ENCODE measurements at places on chromosomes 12 and 14.

DNA sequence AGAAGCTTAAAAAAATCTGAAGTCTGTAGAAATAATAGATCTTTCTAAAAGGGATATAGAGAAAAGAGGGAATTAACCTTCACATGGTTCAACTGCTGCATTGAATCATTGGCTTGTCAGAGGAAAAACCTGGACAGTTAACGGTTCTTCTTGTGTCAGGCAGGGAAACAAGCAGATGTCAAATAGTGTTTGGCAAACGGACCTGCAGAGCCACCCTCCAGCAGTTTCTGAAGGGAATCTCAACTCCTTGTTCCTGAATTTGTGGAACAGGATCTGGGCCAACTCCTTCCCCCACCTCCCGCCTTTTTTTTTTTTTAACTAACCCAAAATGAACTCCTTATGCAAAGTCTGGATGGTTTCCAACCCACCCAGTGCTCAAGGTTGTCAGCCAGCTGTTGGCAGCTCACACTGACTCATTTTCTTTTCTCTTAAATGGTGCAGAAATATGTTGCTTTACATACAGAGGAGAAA is 187.3 kb downstream of the CAND1 start:
- no peak for DNase-seq

DNA sequence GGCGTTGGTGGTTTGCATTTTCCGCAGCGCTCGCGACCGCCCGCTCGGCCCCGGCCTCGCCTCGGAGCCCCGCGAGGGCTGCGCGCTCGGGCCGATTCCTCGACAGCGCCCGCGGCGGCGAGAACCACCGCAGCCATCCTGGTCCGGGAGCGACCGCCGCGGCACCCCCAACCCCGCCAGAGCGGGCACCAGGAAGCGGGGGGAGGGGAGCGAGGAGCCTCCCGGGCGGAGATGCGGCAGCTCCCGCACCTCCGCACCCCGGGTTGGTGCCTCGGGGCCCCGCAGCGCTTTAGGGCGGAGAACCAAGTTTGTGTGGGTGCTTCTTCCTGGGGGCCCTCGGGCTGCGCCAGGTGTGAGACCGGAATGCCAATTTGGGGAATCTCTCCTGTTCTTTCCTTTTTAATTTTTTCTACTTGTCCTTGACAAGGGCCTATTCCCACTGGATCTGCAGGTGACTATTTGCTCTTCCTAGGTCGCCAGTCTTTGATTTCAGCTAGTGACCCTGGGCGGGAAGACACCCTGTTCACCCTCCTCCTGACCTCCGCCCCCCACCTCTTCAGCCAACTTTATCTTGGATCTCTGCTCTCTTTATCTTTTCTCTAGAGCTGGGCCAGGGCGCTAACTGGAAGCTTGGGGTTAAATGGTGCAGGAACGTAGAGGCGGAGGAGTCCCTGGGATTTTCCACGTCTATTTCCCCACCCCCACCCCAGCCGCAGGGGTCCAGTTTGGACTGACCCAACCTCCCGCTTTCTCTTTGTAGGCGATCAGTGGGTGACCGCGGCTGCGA is at the start of gene SOCS2:
SOCS2 (plus strand) TSS at position 751 of the 787 bp plus-strand sequence. CDS start 223 bp downstream, outside the sequence.
- DNase-seq = peak; percentile 62

DNA sequence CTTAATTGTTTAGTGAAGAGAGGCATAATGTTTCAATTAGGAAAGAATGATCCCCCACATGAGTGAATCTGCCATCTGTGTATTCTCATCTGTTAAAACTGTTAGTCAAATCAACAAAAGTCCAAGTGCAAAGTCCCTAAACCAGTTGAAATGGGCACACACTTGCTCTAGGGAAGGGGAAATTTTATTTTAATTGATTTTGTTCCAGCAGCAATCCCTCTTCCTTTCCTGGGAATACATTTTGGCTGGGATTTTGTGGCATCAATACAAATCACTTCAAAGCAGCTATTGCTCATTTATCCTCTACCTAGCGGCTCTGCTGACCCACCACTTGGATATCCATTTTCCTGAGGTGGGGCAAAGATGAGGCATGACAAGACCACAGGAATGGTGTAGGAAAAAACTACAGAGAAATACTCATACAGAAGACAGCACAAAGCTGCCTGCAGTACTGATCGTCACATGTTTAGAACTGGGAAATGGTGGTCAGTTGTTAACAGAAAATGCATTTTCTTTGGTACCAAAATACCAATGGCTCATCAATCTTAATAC is 9.8 kb upstream of the SSTR1 start:
- DNase-seq = peak; percentile 24

DNA sequence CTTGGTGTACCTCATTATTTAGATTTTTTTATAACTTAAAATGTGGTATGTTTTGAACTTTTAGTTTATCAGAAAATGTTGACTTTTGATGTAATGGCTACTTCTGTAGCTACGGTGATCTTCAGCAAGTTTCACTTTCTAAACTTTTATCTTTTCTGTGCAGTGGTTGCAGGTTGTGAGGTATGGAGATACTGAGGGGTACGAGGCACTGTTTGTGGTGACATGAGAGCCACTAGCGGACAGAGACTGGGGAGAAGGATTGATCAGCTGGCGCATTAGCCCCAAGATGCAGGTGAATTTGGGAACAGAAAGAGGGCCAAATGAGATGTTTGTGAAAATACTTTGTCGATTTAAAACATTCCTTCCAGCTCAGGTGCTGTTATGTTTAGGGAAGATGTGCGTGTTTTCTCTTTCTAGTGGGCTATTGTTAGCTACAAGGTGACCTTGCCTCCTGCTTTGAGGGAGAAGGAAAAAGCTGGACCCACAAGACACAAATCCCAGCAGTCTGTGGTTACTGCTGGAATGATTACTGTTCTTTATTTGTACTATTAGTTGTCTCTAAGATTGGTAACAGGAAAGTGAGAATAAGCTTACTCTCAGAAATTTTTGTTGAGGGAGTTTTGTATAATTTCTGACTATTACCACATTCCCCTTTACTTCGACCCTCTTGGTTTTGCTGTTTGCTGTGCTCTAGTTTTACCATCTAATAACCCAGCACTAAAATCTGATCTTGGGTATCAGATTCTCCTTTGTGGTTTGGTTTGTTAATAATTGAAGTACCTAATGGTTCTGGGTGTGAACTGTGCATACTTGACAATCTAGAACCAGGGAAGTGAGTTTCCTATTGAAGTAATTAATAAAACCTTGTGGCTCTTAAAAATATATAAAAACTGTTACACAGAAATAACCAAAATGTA is 61.7 kb downstream of the FBXO34 start:
- DNase-seq = no peak

GRCh38 chr12:93168751-93169150 is 209.0 kb upstream of the NUDT4 start:
- DNase-seq = no peak

GRCh38 chr12:82434392-82434911 is 76.1 kb downstream of the METTL25 start:
- DNase-seq = no peak

DNA sequence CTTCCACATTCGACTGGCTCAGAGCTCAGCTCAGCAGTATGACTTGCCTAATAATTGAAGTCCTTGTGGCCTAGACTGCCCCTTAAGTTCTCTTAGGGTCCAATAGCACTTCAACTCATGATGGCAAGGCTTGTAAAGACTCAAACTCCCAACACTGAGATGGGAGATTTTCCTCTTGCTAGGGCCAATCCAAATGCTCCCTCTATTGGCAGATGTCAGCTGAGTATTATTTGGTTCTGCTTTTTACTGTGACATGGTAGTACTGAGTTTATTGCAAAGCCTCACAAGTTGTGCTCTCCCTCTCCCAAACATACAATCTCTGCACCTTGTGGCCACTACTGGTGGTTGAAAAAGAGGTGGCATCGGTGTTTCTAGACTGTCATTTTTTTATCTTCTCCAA is 164.2 kb downstream of the ALG10 start:
- no peak for DNase-seq

DNA sequence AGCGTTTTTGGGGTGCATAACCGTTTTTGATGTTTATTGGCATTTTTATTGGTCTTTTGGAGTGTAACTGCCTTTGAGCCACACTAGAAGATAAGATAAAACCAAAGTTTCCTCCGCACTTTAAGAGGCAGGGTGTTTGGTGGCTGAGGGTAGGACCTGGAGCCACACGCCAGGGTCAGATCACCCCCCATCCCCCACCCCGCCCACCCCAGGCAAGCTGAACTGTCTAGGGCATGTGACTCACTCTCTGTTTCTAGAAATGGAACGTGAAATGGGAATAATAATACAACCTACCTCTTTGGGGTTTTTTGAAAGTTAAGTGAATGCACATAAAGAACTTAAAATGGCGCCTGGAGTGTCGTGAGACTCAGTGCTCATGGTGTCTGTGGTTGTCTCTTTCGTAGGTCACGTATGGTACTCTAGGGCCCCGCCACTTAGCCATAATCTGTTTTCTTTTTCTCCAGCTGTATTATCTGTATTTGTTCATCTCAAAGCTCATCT is 56.0 kb downstream of the PPP2R5C start:
- DNase-seq = no peak

DNA sequence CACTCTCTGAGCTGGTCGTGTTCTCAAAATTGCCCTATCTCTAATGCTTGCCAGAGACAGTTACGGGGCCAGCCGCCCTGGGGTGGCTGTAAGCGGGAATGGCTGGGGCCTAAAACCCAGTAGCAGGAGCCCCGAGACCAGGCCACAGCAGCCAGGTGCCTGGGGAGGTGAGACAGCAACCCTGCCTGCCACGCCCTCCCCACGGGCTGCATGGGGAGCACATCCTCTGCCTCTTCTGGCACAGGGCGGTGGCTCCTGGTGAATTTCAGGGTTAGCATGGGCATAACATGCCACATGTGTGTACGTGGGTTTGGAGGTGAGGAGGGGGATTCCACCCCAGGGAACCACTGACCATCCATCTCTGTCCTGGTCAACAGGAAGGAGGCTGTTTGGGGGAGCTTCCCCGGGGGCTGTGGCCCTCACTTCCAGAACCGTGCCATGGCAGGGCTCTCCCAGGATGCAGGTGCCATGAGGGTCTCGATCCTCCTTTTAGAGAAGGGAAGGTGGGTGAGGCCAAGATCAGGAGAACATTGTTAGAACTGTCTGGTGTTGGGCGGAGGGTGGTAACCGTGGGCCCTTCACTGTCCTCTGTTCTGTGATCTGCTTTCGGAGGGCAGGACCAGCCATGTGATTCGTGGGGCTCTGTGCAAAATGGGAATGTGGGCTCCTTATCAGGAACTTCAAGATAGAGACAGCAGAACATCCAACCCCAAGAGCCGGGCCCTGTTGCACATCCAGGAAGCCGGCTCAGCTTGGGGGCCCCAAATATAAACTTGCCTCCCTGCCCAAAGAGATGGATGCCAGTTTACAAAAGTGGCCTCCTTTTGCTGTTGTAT is 312.2 kb upstream of the DIO3 start:
- DNase-seq = no peak

DNA sequence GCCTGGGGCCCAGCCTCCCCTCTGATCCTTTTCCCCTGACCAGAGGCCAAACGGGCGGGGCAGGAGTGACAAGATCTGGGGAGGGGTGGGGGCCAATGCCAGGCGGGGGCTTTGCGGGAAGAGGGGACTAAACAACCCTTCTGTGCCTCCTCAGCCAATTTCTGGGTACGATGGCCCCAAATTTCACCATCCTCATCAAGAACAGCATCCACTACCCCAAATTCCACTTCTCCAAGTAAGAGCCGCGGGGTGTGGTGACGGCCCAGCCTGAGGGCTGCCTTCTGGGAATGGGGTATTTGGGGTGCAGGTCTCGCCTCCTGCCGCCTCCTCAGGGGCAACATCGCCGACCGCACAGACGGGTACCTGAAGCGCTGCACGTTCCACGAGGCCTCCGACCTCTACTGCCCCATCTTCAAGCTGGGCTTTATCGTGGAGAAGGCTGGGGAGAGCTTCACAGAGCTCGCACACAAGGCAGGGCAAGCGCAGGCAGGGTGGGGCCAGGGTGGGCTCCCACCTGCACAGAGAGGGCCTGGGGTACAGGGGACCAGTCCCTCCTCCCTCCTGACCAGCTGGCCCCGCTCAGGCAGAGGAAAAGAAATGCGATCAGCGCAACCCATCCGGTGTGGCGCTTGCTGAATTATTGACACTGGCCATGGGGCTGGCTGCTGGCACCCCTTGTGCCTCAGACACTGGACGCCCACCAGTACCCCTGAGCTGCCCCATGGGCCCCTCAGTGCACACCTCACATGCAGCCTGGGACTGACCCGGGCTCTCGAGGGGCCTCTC is 1.7 kb downstream of the P2RX2 start:
- no peak for DNase-seq

DNA sequence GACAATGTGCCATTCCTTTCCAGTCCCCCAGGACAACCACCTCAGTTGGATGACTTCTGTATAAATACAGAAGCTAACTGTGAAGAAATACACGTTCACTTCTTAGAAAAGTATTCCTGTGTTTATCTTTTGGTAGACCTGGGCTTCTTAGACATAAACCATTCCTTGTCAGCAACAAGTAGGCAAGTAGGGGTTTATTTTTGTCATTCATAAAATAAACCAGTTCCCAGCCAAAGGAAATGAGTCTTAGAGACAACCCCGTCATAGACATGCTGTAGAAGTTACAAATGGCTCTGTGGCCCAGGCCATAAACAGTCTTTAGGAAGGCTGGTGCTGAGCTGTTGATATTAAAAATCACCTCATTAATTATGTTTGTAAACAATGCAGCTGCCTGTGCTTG is 243.2 kb downstream of the SPTSSA start:
- DNase-seq = no peak

DNA sequence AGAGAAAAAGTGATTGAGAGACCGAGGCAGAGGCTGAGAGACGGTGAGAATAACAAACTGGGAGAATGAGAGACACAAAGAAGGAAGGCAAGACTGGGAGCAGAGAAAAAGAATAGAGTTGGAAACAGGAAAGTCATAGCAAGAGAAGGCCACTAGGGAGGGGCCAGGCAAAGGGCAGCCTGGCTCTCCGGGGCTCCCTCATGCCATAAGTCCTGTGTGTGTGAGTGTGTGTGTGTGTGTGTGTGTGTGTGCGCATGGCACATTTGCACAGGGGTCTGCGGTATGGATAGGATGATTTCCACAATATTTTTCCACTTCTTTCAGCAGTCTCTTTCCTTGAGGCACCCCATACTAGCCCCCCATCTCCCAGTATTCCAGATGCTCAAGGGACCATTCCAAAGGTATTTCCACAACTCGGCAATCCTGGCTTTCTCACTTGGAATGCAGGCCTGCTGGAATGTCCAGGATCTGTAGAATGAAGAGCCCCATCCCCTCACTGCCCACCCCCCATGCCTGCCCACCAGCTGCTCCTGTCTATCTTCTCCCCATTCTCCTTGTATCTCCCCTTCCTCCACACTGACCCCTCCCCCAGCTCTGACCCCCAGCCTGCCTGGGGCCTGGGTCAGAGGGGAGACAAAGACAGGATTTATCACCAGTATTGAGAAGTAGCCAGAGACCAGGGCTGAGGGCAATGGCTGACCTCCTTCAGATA is 9.0 kb downstream of the GPR84 start:
- DNase-seq = no peak

DNA sequence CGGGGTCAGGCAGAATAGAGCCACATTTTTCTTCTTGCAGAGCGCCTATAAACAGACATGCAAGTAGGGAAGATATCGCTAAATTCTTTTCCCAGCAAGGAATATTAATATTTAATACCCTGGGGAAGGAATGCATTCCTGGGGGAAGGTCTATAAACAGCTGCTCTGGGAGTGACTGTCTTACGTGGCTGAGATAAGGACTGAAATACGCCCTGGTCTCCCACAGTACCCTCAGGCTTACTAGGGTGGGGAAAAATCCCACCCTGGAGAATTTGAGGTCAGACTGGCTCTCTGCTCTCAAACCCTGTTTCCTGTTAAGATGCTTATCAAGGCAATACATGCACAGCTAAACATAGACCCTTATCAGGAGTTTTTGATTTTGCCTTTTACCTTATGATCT is 262.3 kb downstream of the CEP128 start:
- DNase-seq = no peak
